ENCODE measurements at places on chromosomes 13 and 19.

DNA sequence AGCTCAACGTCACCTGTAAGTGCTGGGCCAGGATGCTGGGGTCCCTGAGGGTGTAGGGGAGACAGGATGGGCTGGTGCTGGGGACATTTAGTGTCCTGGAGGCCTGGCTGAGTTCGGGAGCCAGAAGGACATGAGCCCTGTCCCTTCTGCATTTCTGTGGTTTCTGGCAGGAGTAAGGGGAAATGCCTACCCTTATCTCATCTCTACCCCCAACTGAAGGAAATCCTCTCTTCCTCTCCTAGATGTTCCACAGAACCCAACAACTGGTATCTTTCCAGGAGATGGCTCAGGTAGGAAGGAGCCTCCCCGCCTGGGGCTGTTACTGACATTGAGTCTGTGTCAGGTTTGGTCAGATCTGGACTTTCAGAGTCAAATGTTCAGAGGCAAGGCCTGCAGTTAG lies 1.2 kb downstream of the CD33 start:
- no peak for DNase-seq

DNA sequence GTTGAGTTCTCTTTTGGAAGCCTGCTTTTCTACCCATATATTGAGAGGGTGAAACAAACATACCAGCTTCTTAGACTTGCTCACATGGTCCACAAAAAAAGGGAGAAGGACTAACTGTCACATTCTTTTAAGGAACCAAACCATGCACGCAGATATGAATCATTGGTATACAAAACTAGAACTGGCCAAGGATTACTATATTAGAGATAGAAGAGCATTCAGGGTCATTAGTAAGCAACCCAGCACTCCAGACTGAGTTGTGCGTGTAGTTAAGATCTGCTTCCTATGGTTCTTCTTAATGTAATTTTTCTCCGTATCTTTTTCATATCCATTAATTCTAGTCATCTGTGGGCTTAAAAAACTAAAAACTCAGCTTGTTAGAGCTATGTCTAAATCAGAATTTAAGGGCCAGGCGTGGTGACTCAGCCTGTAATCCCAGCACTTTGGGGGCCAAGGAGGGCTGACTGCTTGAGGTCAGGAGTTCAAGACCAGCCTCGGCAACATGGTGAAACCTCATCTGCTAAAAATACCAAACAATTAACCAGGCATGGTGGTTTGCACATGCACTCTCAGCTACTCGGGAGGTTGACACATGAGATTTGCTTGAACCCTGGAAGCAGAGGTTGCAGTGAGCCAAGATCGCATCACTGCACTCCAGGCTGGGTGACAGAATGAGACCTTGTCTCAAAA lies 19.6 kb downstream of the ALG5 start:
- DNase-seq = peak; percentile 73

DNA sequence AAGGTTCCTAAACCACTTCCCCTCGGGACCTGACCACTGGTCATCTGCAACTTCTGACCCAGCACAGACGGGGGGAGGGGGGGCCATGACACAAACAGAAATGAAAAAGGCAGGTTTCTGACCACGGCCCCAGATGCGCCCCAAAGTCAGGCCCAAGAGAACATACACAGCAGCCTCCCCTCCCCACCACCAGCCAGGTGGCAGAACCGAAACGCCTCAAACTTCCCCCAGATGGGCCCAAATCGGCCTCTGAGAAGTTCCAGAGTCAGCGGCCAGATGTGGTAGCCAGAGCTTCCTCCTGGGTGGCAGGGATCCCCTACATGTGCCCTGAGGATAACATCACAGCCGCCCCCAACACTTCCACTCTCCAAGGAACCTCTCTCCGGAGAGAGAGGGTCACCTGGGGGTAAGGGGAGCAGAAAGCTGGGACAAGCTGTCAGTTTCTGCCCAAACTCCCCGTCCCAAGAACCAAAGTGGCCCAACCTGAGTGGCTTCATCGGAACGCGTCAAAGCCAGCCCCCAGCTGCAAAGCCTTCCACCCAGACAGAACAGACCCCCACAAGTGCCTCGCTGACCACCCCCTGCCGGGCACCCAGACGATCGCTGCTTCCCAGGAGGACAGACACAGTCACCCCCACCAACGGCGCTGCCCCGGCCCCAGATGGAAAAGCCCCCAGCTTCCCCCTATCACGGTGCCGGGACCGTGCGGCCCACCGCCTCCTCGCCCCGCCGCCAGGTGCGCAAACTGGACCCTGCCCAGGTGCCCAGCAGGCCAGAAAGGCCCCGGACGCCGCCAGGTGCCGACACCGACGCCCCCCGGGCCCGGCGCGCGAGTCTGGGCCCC lies 800 bp downstream of the ELL start:
- DNase-seq = no peak

DNA sequence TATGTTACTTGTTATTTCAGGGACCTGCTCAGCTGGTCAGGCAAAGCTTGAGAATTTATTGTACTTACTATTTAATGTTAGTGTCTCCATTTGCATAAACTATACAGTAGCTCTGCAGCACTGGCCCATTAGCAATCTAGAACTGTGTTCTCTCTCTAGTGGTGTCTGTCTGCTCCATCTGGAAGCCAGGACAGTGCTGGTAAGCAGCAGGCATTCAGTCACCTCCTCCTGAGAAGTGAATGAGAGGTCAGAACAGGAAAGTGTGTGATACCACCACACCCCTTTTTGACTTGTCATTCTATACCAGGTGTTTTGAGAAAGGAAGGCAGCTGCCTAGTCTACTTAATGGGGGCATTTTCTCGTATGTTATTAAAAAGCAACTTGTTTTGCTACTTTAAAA lies 3.9 kb downstream of the COG3 start:
- no peak for DNase-seq

DNA sequence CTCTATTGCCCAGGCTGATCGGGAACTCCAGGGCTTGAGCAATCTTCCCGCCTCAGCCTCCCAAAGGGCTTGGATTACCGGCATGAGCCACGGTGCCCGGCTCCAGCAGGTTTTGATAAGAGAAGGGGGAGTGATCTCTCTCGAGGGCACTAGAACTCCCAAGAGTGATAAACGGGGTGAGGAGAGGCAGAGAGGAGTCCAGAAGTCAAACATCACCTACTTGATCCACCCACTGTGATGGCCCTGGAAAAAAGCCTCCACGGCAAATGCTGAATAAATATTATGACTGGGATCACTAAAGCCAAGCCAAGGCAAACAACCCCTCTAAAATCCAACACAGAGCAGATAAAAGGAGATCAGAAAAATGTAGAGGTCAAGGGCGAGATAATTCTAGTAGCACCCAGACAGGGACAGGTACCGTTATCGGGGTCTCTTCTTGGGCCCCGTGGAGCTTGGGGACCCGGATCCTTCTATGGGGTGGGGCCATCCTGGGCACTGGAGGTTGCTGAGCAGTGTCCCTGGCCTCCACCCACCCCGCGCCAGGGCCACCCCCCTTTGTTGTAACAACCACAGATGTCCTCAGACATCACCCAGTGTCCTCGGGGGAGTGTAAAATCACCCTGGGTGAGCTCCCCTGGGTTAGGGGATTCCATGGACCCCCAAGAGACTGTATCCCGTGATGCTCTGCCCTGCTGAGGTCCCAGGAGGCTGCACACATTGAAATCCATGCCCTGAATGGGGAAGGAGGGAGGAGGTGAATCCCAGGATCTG lies 3.7 kb upstream of the CREB3L3 start:
- no peak for DNase-seq

- DNase-seq = no peak
Observed at GRCh38 chr19:33390101-33390907, 16.8 kb downstream of the CEBPG start.

GRCh38 chr19:41565379-41565720 lies 10.6 kb upstream of the CEACAM21 start:
- no peak for DNase-seq

DNA sequence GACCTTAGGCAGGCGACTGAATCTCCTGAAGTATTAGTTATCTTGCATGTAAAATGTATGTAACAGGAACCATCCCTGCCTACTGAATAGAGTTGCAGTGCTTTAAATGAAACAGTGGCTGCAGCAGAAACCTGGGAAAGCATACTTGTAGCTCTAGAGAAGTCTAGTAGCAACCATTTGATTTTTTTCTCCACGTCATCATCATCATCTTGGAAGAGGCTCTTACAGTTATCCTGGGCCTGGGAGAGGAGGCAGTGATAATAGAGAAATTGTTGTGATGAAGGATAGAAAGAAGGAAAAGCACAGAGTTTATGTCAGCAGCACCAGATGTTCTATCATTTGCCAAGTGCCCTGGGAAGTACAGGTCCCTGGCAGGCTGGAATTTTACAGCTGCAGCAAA lies 377.6 kb downstream of the ITGBL1 start:
- DNase-seq = no peak

GRCh38 chr13:51148223-51148951 lies 37.3 kb upstream of the C13orf42 start:
- no peak for DNase-seq

GRCh38 chr19:8680676-8681344 lies 17.8 kb downstream of the ACTL9 start:
- no peak for DNase-seq

DNA sequence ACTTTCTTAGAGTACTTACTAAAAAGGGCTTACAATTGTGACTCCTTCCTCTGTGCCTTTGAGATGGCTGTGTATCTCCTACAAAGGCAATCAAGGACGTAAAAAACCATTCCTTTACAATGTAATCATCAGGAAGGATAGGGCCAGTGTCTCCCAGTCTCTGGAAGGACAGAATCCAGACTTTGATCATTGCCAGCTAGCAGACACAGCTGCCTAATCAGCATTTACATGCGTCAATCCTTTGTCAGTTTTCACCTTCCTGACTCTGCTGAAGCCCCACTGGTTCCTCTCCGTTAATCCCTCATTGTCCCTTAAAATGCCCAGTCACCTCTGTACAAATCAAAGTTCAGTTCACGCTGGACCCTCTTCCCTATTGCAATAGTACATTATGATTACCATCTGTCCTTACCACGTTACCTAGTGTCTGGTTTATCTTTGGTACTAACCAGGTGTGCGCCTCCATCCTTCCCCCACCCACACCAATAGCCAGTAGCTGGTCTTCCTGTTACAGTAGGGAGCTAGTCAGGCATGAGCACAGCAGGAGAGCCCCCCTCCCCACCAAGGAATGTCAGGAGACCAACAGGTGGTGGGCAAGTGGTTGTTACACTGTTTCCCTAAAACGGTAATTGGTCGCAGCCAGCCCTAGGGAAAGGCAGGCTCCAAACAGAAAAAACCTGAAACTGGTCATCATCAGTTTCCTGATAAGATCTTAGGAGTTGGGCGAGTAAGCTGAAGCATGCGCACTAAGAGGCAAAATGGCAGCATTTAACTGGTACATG lies 49.7 kb downstream of the TGDS start:
- DNase-seq = no peak

DNA sequence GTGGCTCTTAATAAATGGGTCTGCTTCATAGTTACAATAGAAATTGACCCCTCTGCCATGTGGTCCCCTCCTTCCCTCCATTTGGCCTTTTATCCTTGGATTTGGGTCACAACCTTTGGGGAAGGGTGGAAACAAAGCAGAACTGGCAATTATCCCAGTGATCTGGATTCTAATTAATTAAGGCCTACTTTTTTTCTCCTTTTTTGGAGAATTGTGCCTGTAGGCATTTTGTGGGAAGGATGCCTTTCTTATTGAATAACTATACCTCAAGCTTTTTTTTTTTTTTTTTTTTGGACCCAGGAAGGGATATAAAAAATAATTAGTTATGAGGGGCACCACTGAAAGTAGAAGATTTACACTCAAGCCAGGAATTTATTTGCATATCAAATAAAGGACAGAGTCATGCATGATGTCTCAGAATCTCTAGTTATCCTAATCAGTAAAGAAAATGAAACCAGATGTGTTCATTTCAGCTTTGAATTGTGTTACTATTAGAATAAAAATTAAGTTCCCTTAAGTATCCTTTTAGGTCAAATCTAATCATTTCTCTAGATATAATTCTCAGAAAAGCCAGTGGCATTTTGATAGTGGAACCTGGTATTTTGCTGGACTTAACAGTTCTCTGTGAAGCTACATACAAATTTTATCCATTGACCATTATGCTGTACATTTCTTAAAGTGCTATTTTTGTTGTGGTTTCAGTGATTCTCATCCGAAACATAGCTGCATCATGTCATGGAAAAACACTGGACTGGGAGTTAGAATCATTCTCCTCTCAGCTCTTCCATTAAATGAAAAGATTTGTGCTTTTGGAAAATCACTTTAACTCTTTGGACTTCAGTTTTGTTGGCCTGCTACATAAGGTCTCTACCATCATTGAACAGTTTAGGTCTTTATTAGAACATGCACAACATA lies 129.3 kb downstream of the KCNRG start:
- DNase-seq = peak; percentile 34

DNA sequence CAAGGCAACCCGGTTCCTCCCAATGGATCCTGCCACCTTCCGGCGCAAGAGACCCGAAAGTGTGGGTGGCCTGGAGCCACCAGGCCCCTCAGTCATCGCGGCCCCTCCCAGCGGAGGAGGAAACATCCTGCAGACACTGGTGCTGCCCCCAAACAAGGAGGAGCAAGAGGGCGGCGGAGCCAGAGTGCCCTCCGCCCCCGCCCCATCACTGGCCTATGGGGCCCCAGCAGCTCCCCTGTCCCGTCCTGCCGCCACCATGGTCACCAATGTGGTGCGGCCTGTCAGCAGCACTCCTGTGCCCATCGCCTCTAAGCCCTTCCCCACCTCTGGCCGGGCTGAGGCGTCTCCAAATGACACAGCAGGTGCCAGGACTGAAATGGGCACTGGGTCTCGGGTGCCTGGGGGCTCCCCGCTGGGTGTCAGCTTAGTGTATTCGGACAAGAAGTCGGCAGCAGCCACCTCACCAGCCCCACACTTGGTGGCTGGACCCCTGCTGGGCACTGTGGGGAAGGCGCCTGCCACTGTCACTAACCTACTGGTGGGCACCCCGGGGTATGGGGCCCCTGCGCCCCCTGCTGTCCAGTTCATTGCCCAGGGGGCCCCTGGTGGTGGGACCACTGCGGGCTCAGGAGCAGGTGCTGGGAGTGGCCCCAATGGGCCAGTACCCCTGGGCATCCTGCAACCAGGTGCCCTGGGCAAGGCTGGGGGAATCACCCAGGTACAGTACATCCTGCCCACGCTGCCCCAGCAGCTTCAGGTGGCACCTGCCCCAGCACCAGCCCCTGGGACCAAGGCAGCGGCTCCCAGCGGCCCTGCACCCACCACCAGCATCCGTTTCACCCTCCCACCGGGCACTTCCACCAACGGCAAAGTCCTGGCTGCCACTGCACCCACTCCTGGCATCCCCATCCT lies 11.2 kb upstream of the PRR19 start:
- DNase-seq = peak; percentile 39

DNA sequence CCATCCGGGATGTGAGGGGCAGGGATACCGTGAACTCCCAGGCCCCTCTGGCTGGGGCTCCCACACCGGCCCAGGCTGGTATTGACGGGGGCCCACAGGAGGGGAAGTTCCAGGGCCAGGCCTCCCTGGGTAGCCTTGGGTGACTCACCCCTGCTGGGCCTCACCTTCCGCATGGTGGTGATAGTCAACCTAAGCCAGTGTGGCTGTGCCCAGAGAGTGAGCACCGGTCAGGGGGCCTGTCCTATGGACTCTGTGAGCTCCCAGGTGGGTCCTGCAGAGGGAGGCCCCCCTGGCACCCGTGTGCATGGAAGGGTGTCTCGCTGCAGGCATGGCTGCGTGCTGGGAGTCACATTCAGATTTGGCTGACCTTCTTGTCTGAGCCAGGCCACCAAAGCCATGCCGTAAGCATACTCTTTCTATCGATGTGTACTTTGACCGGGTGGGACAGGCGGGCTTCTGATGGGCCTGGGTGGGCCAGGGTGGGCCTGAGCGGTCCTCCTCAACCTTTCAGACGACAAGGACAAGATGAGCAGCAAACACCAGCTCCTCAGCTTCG lies 27.6 kb downstream of the DHX34 start:
- DNase-seq = no peak
